ENCODE measurements at places on chromosomes 6 and 20. TPM values are rescaled to one million over a fixed set of nuclear protein-coding genes. Genes with fewer than 3 reads are reported as not detected.

GRCh38 chr6:163825033-163825432 is 410.5 kb downstream of the QKI start:
- H3K4me1 ChIP-seq, result no peaks in the 10 kb centered on the region
- DNase-seq, result no peak
- no peaks in the 10 kb centered on the region for H3K27me3 ChIP-seq
- no peaks in the 10 kb centered on the region for H3K36me3 ChIP-seq
- no peak overlapping the region for H3K27ac ChIP-seq

Gene ATP6V1G2
- total RNA-seq, result 4.8 TPM

DNA sequence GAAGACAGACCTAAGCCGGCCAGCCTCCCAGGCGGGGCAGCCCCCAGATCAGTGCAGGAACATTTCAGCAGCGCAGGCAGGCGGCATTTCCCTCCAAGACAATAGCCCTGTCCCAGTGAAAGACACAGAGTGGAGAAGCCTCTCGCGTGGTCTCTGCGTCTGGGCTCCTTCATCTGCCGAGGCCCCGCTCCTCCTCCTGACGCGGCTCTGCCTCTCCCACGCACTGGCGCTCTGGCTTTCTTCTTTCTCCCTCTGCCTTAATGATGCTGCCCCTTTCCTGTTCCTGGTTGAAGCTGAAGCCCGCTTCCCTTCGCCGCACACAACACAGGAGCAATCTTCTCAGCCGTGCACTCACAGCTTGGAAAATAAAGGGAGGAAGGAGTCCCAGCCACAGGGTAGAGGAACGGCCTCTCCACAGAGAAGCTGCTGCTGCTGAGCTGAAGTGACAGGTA is 347.5 kb downstream of the CDH4 start:
- H3K4me1 ChIP-seq, result no peaks in the 10 kb centered on the region
- H3K4me3 ChIP-seq, result no peak overlapping the region
- no peak overlapping the region for H3K27ac ChIP-seq
- H3K27me3 ChIP-seq, result no peaks in the 10 kb centered on the region
- H3K36me3 ChIP-seq, result no peaks in the 10 kb centered on the region

DNA sequence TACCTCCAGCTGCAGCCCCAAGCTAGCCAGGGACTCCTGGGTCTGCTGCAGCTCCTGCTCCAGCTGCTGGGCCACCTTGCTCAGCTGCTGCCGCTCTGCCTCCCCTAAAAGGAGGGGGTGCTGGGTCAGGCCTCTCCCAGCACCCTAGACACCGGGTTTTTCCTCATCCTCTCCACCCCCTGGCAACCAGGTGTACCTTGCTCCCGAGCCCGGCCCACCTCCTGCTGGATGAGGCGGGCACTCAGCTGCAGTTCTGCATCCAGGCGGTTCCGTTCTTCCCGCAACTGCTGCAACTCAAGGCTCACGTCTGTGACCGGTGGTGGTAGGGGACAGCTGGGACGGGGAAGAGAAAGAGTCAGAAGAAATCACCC is 6.1 kb upstream of the PSORS1C2 start:
- peaks cover 13% of the 10 kb centered on the region for H3K36me3 ChIP-seq
- H3K27me3 ChIP-seq, result no peaks in the 10 kb centered on the region
- no peak overlapping the region for H3K4me3 ChIP-seq
- no peak overlapping the region for H3K27ac ChIP-seq

- no peak overlapping the region for H3K27ac ChIP-seq
- H3K4me1 ChIP-seq, result peaks cover 6% of the 10 kb centered on the region
- H3K36me3 ChIP-seq, result no peaks in the 10 kb centered on the region
- DNase-seq, result no peak
Observed at GRCh38 chr6:90478278-90478677, 108.6 kb downstream of the MAP3K7 start.

- peak overlapping the region; percentile 74 for H3K27ac ChIP-seq
- no peak for DNase-seq
- H3K27me3 ChIP-seq, result no peaks in the 10 kb centered on the region
Observed at GRCh38 chr6:33297406-33297955, 1.3 kb downstream of the RGL2 start.

GRCh38 chr6:157560691-157561413 is 179.9 kb downstream of the ZDHHC14 start:
- H3K27me3 ChIP-seq, result no peaks in the 10 kb centered on the region
- peaks cover 43% of the 10 kb centered on the region for H3K4me1 ChIP-seq
- no peak for DNase-seq
- no peak overlapping the region for H3K4me3 ChIP-seq
- H3K27ac ChIP-seq, result no peak overlapping the region

GRCh38 chr20:63433756-63434531 is 38.5 kb downstream of the KCNQ2 start:
- peaks cover 18% of the 10 kb centered on the region for H3K4me1 ChIP-seq
- no peak overlapping the region for H3K27ac ChIP-seq
- no peaks in the 10 kb centered on the region for H3K27me3 ChIP-seq
- H3K4me3 ChIP-seq, result no peak overlapping the region
- H3K36me3 ChIP-seq, result no peaks in the 10 kb centered on the region

- H3K4me1 ChIP-seq, result no peaks in the 10 kb centered on the region
- no peak overlapping the region for H3K27ac ChIP-seq
- no peak for DNase-seq
- H3K27me3 ChIP-seq, result peaks cover 11% of the 10 kb centered on the region
- no peaks in the 10 kb centered on the region for H3K36me3 ChIP-seq
- H3K4me3 ChIP-seq, result no peak overlapping the region
Observed at GRCh38 chr6:4348462-4349112, 213.2 kb upstream of the ECI2 start.

Gene BPIFA1
- total RNA-seq, result not detected

GRCh38 chr20:59835448-59836395 is 97.7 kb downstream of the SYCP2 start:
- DNase-seq, result no peak
- H3K4me1 ChIP-seq, result no peaks in the 10 kb centered on the region
- peaks cover 38% of the 10 kb centered on the region for H3K27me3 ChIP-seq
- no peak overlapping the region for H3K4me3 ChIP-seq
